ENCODE measurements at places on chromosomes 6 and 20.
A peak's percentile ranks its signal among the peaks of the same experiment; 100 is the strongest.

DNA sequence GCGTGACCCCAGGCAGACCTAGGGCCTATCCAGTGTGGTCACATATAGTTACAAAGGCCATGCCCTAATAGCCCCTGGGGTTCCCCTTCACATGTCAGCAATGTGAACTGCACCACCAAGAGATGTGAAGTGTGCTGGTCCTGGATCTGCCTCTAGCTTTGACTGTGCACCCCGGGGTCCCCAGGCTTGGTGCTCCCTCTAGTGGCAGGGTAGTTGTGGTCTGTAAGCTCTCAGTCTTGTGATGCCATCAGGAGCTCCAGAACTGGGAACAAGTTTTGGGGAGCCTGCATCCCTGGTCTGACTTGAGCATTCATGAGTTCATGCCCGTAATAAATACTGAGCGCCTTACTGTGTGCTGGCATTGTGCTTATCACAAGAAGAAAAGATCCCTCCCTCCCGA, 143.4 kb downstream of the DHX35 start:
- no peak for DNase-seq

DNA sequence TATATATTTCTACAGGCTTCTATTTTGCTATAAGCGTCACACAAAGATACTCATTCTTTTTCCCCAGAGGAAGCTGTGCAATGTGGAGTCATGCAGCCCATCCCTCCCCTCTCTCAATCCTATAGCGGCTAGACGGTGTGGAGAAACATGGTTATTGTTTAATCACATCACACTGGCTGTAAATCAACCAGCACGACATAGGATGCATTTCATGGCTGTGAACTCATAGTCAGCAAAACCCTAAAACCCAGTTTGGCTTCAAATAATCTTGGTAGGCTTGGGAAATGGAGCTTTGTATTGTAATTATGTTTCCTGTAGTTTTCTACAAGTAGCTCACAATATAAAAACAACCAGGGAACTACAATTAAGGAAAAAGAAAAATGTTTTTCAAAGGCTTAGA, 16.8 kb downstream of the FOXC1 start:
- DNase-seq: no peak

GRCh38 chr6:119610754-119611153, 261.2 kb upstream of the MAN1A1 start:
- no peak for DNase-seq

DNA sequence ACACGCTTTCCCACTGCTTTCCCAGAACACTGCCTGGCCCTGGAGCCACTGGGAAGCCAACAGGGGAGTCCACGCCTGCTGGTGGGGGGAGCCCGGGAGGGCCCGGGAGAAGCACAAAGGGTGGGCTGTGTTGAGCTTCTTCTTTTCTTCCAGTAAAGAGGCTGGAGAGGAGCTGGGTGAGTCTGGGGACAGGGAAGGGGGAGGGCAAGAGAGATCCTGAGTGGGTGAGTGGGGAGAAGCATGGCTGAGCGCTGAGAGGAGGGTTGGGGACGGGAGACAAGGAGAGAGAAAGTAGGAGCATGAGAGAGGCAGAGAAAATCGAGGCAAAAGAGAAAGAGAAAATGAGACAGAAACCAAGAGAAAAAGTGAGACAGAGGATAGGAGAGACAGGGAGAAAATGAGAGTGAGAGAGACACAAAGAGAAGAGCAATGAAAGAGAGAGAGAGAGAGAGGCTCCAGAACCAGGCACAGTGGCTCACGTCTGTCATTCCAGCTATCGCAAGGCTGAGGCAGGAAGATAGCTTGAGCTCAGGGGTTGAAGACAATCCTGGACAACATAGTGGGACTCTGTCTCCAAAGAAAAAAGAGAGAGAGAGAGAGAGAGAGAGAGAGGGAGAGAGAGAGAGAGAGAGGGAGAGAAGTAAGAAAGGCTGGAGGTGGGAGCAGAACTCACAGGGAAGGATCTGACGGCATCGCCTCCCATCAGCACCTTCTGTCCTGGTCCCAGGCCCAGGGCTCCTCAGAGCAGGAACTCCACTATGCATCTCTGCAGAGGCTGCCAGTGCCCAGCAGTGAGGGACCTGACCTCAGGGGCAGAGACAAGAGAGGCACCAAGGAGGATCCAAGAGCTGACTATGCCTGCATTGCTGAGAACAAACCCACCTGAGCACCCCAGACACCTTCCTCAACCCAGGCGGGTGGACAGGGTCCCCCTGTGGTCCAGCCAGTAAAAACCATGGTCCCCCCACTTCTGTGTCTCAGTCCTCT, 2.0 kb downstream of the LST1 start:
- DNase-seq: no peak

- DNase-seq: no peak
Measured at GRCh38 chr6:57822896-57823358, 505.5 kb downstream of the PRIM2 start.

DNA sequence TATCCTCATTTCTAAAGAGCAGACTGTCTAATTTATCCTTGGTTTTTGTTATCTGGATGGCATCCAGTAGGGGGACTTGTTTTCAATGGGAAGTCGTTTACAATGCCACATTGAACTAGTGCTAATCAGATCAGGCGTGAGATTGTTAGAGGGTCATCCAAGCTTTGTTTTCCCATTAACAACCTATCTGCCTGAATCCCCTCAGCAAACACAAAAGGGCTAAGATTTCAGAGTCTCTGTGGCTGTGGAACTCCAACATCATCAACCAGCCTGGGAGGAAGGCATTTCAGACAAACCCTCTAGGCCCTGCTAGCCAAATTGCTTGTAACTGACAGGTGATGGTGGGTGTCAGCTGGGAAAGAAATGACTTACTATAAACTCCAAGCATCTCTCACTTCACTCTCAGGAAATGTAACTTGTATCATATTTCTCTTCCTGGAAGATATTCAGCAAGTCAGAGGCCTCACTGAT, 47.7 kb downstream of the COL19A1 start:
- no peak for DNase-seq

GRCh38 chr20:37804584-37805566, 98.1 kb upstream of the VSTM2L start:
- DNase-seq: no peak

DNA sequence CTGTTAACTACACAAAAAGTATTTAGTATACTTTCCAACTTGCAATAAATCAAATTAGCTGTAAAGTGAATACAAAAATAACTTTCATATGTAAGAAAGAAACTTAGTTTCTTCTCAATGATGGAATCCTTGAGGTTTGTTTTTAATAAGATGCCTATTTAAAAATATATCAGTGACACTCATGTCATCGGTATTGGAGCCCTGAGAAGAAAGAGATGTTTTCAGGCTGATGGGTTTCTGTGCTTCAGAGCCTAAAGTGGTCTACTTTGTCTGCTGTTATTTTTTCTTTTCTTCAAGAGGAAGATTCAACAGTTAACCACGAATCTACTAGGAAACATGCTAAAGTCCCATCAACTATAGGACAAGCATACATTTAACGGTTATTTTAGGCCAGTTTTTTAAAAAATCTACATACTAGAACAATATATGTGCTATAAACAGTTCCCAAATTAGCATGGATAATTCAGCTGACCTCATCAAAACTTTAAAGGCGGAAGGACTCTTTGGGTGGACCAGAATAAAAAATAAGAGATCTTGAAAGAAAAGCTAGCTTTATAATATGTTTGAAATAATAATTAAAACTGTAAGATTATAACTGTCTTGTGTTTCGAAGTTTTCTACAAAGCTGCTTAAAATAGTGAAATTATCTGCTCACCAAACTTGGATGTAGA, 147.0 kb upstream of the SAMD5 start:
- no peak for DNase-seq

DNA sequence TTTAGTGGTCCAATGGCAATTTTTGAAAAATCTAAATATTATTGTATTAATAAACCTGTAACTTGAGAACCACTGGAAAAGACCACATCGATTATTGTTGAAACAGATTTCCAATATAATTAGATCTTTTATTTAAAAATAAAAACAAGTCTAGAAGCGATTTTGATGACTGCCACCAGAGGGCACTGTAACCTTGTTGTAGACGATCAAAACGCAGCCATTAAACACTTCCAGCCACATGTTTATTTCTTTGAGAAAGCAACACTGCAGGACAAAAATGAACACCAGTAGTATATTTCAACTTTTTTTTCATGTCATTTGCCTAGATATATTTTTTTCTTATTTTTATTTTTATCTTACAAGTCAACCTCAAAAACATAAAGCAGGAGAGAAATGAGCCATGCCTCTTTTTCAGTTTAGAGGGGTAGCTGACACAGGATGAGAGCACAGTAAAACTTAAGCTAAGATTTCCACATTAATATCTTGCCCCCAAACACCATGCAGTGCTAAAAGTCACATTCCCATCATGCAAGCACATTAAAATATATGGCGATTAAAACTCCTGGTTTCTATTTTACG, 115.4 kb downstream of the OPRM1 start:
- DNase-seq: peak; percentile 44
